ENCODE measurements at places on chromosomes 5 and 9.

DNA sequence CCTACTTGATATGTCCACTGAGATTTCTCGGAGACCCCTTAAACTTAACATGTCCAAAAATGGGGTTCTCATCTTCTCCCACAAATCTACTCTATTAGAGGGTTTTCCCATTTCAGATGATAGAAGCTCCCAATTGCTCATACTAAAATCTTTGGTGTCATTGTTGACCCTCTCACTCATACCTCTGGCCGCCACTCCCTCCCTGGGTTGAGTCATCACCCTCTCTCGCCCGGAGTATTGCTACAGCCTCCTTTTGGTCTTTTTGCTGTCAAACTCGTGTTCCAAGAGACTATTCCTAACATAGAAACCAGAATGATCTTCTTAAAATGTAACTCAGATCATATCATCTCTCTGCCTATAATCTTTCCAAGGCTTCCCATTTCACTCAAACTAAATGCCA is 91.0 kb upstream of the GNAQ start:
- DNase-seq = no peak

DNA sequence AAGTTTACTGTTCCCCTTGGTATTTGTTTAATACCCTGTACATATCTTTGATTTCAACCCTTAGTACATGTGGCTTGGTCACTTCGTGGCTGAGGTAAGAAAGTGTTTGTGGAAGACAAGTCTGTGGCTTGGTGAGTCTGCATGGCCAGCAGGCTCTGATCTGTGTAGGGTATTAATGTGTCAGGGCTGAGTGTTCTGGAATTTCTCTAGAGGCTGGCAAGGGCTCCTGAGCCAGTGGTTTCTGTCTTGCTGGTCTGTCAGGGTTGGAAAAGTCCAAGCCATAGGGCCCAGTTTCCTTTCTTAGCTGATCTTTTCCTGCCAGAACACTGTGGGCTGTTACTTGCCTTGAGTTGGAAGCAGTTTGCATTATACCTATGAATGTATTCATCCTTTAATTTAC is 48.0 kb upstream of the FBXL7 start:
- no peak for DNase-seq

DNA sequence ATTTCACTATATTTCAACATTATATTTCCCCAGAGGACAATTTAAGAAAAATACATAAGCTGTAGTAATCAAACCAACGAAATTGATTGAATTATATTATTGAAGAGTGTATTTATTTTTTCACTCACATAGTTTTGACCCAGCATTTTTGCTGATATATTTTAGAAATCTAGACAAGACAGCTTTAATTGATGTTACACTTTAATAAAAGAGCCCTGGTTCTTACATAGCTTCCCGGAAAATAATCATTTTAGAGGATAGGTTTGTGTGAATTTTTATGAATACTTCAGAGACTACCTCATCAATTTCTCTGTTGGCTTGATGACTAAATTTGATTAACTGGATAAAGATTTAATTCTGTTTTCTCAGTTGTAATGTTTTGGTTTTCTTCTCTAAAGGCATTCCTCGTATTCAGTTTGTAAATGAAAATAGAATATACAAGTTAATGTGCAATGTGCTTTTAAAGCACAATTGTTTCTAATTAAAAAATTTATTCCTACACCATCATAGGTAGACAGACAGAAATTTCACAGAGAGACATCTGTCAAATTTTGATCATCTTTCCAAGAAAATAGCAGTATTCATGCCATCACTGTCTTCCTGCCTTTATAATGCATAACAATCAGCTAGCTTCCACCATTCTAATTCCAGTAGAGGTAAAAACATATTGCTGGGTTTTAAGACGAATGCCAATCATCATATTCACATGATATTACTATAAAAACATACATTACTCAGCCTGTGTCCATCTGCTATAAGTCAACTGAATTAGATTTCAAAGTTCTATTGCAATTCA is 441.4 kb downstream of the CDH12 start:
- DNase-seq = no peak

DNA sequence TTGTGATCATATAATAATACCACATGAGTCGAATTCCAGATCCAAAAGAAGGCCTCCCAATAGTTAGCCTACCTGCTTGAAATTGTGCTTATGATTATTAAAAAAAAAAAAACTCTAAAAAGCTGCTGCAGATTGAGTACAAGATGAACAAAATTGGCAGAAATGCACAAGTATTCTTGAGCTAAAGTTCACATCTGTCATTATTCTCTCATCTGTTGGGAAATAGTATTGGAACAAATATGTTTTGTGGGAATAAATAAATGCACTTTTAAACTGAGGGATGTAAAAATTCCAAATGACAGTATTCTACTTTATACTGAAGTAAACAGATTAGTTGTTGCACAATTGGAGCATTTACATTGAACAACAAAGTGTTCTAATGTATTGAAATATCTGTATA is 15.7 kb downstream of the DAB2 start:
- no peak for DNase-seq

DNA sequence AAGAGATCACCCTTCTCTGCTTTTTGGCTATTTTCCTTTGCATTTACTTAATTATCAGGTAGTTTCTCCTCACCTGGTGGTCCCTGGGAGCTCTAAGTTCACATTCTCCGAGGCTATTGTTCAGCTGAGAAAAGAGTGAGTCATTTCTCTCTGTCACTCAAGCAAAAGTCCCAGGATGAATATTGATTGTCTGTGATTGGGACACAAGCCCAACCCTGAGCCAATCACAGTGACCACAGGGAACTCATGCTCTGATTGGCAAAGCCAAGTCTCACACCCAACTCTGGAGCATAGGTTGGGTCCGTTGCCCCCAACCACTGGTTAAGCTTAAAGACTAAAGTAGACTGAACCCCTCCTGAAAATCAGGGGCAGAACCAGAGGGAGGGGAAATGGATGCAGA is 27.8 kb upstream of the FAT2 start:
- DNase-seq = no peak

DNA sequence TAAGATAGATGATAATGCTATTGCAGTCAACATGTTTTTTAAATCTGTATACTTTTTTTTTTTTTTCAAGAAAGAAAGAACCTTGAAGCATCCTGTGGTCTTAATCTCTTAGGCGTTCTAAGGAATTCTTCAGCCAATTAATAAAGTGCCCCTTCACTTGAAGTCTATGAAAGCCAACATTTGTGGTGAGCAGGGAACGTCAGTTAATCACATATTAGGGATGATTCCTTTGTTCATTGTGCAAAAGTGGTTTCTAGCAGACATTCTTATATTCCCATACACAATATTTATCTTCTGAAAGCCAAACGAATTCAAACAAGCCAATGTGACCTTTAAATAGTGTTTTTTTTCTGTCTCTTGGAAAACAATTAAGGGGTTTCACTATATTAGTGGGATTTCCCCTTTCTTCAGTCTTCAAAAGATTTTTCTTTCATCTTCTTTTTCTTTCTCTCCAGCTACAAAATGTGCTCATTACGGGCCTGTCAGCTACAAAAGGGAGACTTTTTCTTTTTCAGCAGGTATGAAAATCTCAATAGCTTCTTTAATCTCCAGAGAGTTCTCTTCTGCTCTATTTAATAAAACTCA is 40.1 kb downstream of the TMEM167A start:
- DNase-seq = no peak

DNA sequence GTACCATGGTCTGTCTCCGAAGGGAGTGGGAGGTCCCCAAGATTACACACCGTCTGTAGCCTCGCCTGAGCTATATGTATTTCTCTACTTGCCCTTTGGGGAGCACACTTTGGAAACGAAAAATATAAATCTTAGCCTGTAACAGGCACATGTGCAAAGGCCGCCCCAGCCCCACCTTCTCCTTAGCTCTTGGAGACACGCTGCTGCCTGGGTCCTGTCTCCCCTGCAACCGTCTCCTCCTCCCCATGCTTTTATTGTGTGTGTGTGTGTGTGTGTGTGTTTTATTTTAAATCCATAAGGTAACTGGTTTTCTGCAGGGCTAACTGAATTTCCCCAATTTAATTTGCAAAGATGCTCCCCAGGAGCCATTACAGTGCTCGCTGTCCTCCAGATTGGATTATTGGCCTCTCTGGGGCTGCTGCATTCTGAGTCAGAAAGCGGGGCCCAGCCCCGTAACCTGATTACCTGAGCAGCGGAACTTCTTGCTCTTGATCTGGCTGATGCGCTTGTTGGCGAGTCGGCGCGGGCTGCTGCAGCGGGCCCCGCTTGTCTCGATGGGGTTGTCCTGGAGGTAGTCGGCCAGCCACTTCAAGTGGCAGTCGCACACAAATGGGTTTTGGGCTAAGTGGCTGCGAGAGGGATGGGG is 193.3 kb upstream of the PANK3 start:
- no peak for DNase-seq

DNA sequence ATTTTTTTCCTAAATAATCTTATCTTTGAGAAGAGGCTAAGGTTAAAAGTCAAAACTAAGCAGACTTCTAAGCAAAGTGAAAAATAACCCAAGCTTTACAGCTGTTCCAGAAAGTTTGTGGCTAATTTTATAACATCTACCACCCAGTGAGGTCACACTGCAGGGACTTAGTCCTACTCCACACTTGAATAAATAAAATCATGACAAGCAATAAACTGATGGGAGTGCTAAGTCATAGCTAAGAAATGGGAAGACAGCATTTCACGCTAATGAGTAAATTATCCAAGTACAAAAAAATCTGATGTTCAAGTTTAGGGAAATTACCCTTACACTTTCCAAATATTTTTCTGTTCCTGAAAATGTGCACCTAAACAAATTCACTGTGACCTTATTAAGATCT is 47.7 kb downstream of the ZNF608 start:
- no peak for DNase-seq

DNA sequence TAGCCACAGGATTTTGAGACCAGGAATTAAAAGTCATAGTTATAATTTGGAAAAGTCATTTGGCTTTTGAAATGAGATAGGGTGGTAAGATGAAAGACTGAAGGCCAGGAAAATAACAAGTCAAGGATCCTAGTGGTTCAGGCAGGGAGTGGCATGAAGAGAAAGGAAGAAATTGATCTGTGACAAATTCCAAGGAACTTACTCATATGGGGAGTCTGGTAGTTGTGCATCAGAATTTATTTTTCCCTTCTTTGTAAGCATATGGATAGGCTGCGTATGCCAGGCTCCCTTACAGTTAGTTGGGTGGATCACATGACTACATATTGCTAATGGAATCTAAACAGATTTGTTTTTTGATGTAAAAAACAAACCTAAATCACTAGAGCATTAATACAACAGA is 21.0 kb downstream of the ISL1 start:
- no peak for DNase-seq

GRCh38 chr5:83077662-83078261 is 415 bp downstream of the XRCC4 start:
- DNase-seq = no peak

GRCh38 chr5:59789197-59789596 is 104.3 kb downstream of the PDE4D start:
- no peak for DNase-seq

DNA sequence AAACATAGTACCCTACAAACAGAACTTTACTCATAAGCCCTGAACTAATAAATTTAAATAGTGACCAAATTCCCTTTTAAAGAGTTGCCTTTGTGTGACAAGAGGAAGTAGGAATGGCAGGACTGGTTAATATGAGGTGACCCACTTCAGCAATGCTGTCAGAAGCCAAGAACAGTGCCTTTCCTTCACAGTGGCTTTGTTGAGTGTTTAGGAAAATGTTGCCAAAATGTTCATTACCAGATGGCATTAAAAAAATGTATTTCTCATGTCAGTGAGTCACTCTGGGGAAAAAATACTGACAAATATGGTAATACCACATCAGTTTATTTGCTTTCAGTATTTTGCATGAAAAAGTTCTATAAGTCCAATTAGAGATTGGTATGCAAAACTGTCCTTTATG is 103.3 kb downstream of the DIRAS2 start:
- no peak for DNase-seq

- DNase-seq = no peak
Measured at GRCh38 chr9:22813529-22813928, 366.9 kb downstream of the DMRTA1 start.

DNA sequence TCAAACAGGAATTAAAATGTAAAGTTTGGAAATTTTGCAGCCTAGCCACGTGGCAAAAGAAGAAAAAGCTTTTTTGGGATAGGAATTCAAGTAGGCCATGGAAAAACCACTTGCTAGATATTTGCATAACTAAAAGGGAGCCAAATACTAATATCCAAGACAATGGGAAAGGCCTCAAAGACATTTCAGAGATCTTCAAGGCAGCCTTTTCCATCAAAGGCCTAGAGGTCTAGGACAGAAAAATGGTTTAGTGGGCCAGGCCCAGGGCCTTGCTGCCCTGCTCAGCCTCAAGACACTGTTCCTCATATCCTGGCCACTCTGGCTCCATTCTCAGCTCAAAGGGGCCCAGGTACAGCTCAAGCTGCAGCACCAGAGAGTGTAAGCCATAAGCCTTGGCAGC is 265.9 kb upstream of the RPS23 start:
- DNase-seq = no peak

- DNase-seq = no peak
Measured at GRCh38 chr5:118597543-118597942, 390.8 kb downstream of the DTWD2 start.

DNA sequence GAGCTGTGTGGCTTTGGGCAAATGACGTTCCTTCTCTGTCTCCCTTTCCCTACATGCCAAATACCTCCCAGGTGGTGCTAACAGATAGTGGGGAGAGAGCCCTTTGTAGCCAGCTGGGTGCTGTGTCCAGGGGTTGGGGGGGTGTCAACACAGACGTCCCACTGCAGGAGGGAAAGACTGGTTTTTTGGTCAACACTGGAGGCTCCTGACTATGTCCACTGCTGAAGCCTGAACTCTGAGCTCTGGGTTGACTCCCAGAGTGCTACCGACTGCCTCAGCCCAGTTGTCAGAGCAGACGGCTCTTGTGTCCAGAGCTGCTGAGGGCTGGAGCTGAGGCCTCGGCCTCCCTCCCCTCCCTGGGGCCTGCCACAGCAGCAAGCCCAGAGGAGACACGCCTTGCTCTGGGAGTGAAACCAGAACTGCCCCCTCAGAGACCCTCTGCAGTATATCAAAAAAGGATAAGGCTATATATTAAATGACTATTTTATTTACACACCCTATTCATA is 14.8 kb upstream of the SLC25A51 start:
- no peak for DNase-seq

GRCh38 chr5:27325513-27325912 is 287.1 kb upstream of the CDH9 start:
- DNase-seq = no peak

DNA sequence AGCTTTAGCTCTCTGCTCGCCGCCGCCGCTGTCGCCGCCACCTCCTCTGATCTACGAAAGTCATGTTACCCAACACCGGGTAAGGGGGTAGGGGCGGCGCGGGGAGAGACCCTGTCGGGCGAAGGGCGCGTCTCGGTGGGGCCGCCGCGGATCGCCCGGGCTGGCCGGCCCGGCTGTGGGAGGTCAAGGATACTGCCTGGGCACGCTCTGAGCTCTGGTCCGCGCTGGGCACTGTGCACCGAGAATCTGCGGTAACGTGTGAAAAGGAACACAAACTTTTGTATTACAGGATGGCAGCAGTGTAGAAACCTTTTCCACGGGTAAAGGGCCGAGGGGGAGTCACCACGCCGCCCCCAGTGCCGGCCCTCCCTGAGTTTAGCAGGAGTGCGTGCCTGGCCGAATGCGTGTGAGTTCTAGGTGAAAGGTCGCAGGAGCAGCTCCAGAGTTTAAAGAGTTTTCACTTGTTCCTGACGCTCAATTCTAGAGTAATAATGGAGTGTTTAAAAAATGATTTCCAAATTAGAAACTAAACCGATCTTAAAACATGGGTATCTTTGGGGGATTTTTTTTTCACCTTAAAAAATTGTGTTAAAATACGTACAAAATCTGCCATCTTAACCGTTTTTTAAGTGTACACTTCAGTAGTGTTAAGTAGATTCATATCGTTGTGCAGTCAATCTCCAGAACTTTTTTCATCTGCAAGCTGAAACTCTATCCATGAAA is at the start of gene HSDL2:
Gene HSDL2, plus strand, starts transcription at position 7 of the 723 bp plus-strand sequence. Its CDS starts 56 bp downstream, at position 63.
- DNase-seq = no peak
